Stimulated activated naive CD4-positive, alpha-beta T cell treated with Interleukin-2 at 50 U/mL for 16 hours (primary cell): ENCODE measurements at places on chromosomes 2 and 18.

- DNase-seq = no peak
These were observed 135.9 kb downstream of the PRPF40A start for GRCh38 chr2:152581360-152581759.

GRCh38 chr18:74951165-74951760 lies 257.7 kb downstream of the PTGR3 start:
- DNase-seq = no peak

GRCh38 chr2:203846490-203847105 lies 21.0 kb upstream of the CTLA4 start:
- no peak for DNase-seq

GRCh38 chr2:195515551-195515950 lies 141.5 kb upstream of the SLC39A10 start:
- DNase-seq = no peak

DNA sequence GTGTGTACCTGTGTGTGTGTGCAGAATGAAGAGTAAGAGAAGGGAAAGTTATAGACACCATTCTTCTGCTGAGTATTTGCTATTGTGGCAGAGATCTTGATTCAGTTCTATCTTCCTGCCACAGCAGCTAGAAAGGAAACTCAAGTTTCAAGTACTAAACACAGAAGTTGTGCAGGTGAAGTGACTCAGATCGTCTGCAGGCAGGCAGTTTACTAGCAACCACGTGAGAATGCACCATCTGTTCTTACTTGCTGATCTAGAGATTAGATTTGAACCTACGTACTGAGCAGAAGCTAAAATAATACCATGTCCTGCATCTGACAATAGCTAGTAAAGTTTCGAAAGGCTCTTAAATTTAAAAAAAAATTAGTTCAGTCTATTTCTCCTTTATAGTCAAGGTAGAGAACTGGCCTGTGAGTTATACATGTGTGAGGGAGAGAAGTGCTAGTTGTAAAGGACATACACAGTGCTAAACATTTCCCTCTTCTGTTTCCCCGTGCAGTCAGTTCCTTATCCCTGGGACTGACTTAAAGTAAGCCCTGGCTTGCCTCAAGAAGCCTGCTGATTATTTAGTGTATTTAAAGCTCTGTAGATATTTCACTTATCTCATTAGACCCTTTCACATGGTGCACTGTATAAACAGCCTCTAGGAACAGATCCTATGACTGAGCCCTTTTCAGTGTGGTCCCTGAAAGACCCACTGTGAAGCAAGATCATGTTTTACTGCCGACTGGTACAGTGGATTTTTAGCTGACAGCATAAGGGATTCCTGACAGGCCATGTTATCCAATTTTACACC lies 45.0 kb downstream of the SLC38A11 start:
- DNase-seq = no peak

GRCh38 chr18:22932885-22933205 lies 283 bp upstream of the RBBP8 start:
- no peak for DNase-seq

DNA sequence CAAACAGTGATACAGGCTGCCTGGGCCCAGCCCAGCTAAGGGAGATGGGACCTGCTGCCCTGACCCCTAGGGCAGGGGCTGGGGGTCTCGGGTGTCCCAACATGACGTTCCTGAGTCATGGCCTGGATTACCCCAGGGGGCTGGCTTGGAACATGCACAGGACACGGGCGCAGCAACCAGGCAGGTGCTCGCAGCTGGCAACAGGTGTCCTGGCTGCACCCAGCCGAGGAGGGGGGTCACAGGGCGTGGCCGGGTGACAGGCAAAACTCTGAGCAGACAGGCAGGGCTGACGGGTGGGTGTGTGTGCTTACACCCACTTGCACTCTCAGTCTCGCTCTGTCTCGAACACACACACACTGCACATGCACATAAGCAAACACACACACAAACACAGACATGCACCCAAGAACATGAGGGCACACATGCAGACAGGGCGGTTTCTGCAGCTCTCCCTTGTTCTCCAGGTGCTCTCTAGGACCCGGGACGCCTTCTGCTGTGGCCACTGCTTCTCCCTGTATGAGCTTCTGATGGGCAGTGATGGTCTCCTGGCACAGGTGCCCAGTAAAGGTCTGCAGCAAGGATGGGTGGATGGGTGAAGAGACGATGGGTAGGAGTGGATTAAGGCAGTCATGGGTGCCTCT lies 33.7 kb upstream of the TAF1B start:
- DNase-seq = no peak

DNA sequence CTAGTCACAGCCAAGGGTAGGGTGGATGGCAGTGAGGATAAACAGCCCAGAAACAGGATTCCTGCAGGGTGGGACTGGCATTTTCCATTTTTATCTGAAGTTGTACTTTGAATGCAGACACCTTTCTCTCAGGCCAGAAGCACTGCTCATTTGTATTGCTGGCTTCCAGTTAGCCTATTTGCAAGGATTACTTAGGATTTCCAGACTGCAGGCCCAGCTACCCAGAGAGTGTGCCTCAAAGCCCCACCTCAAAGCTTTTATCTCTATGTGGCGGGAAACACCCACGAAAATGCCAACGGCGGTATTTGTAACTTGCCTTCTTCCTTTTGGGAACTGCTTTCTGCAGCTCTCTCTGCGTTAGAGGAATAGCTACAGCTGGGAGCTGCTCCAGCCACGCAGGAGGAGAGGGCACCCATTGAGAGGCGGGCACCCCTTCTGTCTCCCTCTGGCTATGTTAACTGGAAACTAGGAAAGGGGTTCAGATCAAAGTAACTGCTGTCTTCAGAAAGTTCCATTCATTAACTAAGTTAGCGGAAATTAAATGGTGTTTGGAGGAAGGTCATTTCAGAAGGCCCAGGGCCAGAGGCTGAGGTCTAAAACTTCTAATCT lies 144.9 kb downstream of the TGIF1 start:
- peak; percentile 18 for DNase-seq

DNA sequence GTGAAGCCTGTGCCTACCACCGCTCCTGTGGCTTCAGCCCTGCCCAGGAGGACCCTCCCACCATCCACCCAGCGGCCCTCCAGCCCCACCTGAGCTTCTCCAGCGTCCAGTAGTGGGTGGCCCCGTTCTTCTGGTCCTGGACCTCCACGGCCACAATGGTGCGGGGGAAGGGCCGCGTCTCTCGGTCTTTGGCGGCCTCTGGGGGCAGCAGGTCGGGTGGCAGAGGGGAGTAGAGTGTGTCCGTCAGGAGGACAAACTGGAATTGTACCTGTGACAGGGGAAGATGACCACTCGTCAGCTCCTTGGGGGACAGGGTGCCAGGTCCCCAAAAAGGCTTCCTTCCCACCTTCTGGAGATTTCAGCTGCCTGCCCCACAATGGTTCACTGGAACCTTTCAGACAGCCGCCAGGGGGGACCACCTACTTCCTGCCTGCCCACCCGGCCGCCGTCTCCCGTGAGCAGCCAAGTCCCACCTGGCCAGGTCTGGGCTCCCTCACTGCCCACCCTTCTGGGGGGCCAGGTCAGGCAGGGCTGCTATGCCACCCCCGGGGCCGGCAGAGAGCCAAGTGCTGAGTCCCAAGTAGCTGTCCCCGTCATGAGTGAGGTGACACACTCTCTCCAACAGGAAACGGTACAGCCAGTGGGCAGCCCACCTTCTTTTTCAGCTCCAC lies 59.3 kb downstream of the KIF1A start:
- DNase-seq = no peak

- no peak for DNase-seq
These were observed 75.9 kb downstream of the ITGB1BP1 start for GRCh38 chr2:9347411-9347881.

GRCh38 chr2:20672201-20672951 lies 5.4 kb downstream of the GDF7 start:
- no peak for DNase-seq

GRCh38 chr2:73386342-73386868 lies 769 bp downstream of the ALMS1 start:
- no peak for DNase-seq

- peak; percentile 37 for DNase-seq
These were observed 705 bp upstream of the TEX261 start for GRCh38 chr2:70995426-70995729.

DNA sequence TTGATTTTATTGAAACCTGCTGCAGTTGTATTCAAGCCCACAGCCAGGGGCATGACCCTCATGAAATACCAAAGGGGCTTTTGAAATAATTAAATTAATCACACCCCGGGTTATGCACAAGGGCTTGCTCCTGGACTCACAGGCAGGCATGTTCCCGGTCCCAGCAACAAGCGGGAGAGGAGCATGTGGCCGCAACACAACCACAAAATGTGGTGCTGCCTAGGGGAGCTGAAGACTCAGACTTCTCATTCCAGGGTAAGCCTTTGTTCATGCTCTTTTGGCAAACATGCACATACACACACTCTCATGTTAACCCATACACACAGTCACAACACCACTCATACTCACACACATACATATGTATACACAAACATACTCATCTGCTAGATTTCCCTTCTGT lies 233.7 kb upstream of the SMAD2 start:
- no peak for DNase-seq

GRCh38 chr2:120686511-120687168 lies 49.0 kb upstream of the GLI2 start:
- no peak for DNase-seq

DNA sequence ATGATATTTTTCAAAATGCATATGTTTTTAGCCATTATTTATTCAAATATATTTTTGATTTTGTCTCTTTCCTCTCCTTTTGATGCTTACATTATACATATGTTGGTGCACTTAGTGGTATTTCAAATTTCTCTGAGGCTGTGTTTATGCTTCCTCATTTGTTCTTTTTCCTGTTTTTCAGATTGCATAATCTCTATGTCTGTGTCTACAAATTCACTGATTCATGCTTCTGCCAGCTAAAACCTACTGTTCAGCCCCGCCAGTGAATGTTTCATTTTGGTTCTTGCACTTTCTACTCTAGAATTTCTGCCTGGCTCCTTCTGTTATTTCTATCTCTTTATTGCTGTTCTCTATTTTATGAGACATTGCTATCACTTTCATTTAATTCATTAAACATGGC lies 951.7 kb upstream of the CNTNAP5 start:
- no peak for DNase-seq

DNA sequence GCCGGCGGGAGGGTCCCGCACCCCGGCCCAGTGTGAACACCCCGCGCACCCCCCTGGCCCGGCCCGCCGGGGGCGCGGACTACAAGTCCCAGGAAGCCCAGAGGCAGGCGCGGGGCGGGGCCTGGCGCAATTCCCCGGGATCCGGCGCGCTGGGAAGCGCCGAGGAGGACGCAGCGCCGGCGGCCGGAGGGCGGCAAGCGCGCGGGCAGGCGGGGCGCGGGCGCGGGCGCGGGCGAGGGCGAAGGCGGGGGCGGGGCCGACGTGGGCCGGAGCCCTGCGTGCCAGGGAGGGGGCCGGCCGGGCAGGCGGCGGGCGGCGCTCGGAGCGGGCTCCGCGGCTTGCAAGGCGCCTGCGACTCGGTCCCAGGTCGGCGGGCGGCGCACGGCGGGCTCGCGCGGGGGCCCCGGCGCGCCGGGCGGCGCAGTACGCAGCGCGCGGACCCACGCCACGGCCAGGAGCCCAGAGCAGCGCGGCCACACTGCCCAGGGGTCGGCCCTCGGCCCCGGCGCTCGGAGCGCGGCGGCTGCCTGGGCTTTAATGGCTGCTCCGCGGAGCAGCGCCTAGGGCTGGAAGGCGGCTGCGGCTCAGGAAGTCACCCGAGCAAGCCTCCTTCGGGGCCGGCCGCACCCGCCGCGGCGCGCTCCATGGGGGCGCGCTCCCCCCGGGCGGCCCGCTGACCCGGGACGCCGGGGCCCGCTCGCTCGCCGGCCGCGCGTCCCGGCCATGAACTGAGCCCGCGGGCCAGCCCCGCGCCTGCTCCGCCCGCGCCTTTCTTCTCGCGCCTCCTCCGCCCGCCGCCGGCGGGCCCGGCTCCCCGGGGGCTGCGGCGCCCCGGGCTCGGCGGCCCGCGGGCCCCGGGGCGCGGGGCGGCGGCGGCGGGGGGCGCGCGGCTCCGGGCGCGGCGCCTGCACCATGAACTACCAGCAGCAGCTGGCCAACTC lies at the start of gene AGAP1:
AGAP1 (plus strand) TSS at position 269 of the 941 bp plus-strand sequence.
- DNase-seq = no peak

DNA sequence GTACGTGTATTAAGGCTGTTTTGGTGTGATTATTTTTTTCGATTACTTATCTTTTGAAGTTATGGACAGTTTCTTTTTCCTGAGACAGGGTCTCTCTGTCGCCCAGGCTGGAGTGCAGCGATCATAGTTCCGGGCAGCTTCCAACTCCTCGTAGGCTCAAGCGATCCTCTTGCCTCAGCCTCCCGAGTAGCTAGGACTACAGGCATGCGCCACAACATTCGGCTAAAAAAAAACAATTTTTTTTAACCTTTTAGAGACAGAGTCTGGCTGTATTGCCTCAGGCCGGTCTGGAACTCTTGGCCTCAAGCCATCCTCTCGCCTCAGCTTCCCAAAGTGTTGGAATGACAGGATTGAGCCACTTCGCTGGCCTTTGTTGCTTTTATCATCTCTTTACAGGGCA lies 945 bp downstream of the HAT1 start:
- no peak for DNase-seq

DNA sequence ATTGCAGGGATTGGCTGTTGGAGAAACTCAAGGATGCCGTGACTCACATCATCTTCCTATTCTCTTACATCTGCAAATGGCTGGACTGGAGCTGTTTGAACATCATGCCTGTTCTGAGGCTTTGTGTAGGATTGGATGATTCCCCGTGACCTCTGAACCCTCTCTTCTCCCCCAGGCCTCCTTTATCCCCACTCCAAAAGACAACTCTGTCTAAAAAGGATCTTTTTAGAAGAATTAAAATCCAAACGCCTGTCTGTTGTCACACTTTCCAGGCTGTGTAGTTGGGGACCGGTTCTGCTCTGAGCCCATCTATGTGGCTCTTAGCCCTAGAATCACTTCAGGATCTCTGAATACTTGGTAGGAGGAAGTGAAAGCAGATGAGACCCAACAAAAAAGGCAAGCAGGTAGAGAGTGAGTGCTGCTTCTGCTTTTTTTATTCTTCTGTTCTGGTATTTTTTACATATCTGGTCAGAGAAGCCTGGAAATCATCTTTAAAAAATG lies 565 bp downstream of the SP140 start:
- no peak for DNase-seq

- no peak for DNase-seq
These were observed 8.9 kb downstream of the APOB start for GRCh38 chr2:21034972-21035279.

- no peak for DNase-seq
These were observed 70.2 kb upstream of the TEX51 start for GRCh38 chr2:126828491-126828890.

GRCh38 chr2:32427672-32428610 lies 71.1 kb downstream of the BIRC6 start:
- no peak for DNase-seq

DNA sequence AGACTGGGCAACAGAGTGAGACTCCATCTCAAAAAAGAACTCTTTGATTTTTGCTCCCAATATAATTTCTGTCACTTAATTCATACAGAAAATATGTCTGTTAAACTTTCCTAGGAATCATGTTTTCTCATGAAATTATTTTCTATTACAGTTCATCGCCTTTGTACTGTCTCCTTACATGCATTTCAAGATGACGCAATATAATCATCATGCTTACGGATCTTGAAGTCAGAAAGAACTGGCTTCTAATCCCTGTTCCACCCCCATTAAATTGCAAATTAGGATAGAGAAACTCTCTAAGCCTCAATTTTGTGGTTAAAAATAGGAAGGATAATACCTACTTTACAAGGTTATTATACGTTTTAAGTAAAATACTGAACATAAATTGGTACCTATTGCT lies 467.6 kb upstream of the SMIM21 start:
- DNase-seq = no peak
